ENCODE measurements at places on chromosomes 2 and 18.

- DNase-seq, result no peak
Measured at GRCh38 chr2:74525717-74526648, at the start of gene DQX1. TSS of gene DQX1 (minus strand) at chr2:74526231. CDS start at chr2:74525729, 502 bp downstream.

DNA sequence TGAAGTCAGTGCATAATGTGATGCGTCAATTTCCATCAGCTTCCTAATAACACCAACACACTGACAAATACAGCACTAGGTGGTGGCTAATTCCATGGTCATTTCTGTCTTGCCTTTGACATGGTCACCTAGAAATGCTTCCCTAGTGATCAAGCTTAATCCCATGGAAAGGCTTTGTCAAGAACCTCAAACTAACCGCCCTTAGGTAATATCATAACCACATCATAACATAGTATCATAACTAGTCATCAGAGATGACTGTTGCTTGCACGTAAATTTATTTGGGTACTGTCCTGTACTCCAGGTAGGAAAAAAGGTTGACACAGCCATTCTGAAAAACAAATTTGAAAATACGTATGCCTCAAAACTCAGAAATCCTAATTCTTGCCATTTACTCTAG is 471.8 kb downstream of the IRS1 start:
- no peak for DNase-seq

DNA sequence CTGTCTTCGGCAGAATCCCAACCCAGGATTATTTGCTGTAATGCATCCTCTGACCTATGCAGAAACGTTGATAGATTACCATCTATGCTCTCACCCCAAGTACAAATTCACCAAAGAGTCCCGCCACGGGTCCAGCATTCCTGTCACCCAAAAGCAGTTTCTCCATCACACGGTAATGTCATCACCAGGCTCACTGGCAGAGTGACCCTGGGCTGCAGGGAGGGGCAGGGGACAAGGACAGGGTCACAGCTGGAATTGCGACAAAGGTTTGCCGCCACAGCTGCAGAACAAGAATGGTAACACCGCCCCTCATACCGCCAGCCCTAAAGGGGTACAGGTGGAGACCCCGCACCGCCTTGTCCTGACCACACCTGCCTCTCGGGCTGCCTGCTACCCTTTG is 40.8 kb upstream of the TMEM177 start:
- DNase-seq, result no peak

DNA sequence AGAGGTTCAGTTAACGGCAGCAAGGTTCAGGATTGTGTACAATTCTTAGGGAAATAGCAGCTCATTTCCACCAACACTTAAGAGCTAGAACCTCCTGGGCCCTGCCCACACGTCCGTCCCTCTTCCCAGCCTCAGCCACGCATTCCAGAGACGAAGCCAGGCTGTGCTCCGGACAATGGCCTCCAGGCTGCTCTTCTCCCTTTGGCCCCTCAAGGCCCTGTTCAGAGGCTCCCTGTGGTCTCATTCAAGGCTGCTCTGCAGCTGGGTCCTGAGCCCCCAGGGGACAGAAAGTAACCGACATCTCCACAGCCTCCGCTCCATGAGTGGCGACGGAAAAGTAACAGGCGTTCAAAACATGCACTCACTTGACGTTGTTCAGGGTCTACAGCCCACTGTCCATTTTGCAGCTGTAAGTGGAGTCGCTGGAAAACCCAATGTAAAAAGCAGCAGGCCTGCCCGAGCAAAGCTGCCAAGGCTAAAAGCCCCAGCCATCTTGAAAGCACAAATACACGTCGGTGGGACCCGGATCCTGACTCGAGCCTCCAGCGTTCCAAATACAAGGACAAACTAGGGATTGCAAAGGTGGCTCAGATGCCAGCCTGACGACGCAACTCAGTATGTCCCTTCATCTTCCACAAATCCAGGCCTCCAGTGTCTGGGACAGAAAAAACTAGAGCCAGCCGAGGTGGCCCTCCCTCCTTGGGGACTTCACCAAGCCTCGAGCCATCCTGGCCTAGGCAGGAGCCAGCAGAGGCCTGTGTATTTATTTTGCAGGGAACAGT is 76.9 kb downstream of the NDUFA10 start:
- no peak for DNase-seq

GRCh38 chr2:221817052-221817451 is 244.9 kb upstream of the EPHA4 start:
- no peak for DNase-seq

Measured in stimulated activated CD8-positive, alpha-beta memory T cell treated with anti-CD3 and anti-CD28 coated beads, Interleukin-7, amount 100 ng/mL, for 48 hours (primary cell).